ENCODE measurements at places on chromosomes 11 and 22. TPM values are rescaled to one million over a fixed set of nuclear protein-coding genes. Genes with fewer than 3 reads are reported as not detected.

- no peak for DNase-seq
These were observed 5.6 kb downstream of the IGLL5 start for GRCh38 chr22:22893077-22893805.

Gene OR51B5
- total RNA-seq, result not detected

DNA sequence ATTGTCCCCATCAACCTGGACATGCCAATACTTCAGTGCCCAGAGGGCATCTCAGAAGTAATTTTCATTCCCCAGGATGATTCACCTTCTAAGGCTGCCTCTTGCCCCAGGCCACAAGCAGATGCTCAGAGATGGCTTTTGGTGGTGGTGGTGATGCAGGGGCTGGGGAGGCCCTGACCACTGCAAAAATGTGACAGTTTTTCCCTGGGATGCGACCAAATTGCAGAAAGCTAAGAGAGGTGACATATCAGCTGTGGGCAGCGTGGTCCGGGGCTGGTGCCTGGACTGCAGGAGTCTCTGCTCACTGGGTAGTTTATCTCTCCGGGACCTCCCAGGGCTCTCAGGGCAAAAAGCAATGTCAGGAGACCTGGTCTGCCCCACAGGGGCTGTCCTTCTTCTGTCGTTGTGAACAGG, 39.7 kb upstream of the ACCSL start:
- no peak for DNase-seq

DNA sequence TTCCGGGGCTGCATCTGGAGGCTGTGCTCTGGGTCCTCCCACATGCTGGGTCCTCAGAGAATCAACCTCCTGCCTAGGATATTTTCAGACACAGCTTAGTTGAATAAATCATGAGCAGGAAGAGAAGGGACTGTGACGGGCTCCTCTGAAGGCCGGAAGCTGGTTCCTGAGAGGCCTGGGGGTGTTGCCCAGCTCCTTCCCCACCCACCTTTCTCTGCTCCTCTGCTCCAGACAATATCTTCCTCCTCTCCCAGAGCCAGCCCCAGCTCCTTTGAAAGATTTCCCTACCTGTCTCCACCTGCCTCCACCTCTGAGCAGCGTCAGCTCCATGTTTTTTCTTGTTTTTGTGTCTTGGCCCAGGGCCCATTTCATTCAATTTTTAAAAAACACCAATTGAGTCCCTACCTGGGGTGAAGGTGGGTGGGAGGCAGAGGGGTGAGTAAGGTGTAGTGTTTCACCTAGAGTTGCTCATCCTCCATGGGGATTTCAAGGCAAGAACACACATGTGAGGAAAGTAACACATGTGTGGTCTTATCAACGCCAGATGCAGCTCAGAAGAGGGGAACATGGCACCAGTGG, 24.8 kb upstream of the THY1 start:
- no peak for DNase-seq

Gene TKFC
- 25.4 TPM for total RNA-seq

Gene PRODH
- 3.3 TPM for total RNA-seq

- DNase-seq, result no peak
These were observed 753.1 kb upstream of the ARHGAP42 start for GRCh38 chr11:99934008-99934407.

Gene PRCP
- total RNA-seq, result 44.0 TPM

DNA sequence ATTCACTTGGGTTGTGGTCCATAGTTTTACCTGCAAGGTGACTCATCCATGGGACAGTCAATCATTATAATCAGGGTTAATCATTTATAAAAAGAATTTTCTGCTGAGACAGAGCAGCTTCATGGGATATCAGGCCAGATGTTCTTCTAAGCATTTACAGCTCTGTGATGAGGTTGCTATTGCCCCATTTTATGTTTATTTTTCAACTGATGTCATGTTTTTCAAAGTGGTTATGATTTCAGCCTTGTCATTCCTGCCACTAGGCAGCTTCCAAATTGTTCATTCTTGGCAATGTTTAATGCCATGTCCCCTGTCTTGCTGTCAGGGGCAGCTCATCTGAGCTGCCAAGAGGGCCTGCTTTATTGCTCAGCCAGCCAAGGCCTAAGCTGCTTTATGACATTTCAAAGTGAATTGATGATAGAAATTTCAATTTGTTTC, 35.9 kb upstream of the ZBED5 start:
- DNase-seq, result no peak

GRCh38 chr11:9138612-9139579, 47.5 kb upstream of the SCUBE2 start:
- no peak for DNase-seq

DNA sequence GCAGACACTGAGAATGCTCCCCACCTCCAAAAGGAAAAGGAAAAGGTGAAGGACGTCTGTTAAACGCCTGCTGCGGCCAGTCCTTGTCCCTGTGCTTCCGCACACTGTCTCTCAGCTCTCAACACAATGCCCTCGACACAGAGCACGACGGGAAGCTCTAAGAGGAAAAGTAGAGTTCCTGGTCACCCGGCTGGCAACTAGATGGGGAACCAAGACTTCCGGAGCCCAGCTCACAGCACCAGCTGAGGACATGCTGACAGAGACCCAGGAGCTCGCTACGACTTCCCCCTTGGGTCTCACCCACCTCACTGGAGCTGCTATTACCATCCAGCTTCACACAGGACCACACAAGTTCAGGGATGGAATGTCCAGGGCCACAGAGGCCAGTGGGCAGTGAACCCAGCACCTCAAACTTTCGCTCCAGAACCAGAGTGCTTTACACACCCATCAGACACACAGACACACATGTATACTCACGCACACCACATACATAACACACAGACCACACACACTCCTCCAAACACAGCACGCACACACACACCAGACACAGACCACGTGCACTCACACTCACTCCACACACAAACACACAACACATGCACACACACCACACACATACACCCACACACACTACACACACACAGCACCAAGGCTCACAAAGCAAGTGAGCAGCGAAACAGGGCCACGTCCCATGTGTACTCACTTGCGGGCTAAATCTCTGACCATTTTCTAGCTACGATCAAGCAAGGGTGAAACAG, 9.6 kb downstream of the SULT4A1 start:
- DNase-seq, result no peak

DNA sequence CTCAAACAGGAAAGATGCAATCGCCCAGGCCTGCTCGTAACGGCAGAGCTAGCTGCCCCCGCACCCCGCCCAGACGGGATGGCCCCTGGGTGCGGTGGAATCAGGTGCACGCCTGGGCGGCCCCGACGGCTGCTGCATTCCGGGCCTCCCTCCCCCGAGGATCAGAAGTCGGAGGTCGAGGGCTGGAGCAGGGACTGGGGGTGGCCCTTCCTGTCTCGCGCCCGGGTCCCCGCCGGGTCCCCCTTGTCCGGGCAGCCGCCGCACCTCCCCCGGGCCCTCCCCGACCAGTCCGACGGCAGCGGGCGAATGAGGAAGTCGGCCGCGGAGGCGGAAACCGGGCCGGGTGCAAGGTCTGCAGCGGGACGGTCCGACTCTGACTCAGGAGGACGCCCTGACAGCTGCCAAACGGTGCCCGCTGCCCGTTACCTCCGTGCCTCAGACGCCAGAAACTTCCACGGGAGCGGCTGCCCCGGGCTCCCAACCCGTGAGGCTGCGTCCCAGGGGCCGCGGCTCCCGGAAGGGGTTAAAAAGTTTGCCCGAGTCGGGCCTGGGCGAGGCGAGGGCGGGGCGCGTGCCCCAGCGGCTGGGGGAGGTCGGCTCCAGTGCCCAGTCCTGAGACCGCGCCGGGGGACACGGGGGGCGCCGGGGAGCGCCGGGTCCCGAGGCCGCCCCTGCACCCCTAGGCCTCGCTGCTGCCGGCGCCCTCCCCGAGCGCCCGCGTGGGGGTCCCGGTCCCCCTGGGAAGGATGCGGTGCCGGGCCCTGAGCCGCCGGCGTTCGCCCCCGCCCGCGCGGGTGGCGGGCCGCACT, 663 bp downstream of the MYH9 start:
- peak; percentile 78 for DNase-seq

DNA sequence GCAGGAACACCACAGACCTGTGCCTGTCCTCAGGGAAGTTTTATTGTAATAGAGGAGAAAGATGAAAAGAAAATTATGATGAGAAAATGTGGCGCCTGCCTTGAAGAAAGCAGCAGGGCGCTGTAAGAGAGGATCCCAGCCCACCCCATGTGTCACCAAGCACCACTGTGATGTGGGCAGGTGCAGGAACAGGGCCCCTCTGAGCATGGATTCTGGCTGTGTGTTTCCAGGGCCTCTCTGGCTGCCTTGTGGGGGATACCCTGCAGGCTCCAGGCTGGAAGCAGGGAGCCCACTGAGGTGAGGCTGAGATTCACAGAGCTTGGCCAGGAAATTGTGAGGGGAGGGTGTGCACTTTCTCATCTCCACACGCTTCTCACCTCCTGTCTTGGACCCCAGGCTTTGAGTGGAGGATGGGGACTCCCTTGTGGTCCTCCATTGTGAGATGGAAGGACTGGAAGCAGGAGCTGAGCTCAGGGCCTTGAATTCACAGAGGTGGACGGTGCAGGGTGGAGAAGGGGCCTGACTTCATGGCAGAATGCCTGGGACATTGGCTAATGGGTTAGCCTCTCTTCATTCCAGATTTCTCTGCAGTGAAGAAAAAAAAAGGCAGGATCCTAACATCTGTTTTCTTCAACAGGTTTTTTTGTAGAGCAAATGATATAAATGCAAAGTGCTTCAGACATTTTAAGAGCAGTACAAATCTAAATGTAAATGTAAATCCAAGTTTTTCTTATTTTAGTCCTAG, 246.6 kb upstream of the B3GAT1 start:
- no peak for DNase-seq

Gene GTSE1
- total RNA-seq, result 0.21 TPM

Gene RBM4B
- 9.6 TPM for total RNA-seq

Gene BSX
- not detected for total RNA-seq

Gene LAYN
- 6.3 TPM for total RNA-seq

DNA sequence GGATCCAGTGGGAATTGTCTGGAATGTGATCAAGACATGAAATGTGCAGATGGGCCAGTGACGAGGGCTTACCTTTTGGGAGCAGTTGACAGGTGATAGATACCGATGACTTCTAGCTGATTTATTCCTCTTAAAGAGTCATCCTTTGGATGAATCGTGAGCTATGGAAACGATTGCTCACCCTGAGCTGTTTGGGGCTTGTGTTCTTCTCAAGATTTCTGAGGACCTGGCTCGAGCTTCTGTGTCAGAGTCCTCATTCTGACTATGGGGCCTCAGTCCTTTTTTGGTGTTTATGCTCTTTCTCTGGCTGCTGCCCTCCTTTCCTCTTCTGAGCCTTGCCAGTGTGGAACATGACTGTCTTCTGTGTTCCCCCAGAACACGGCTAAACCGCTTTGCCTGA, 11.9 kb upstream of the AMPD3 start:
- no peak for DNase-seq

- no peak for DNase-seq
These were observed 31.6 kb upstream of the HSD17B12 start for GRCh38 chr11:43648888-43649287.

GRCh38 chr11:130166457-130166784, 6.8 kb downstream of the ST14 start:
- DNase-seq, result no peak

Gene GDPD4
- total RNA-seq, result not detected

GRCh38 chr11:117468888-117469287, 141.2 kb downstream of the CEP164 start:
- no peak for DNase-seq

GRCh38 chr11:61334434-61335354, 1.7 kb downstream of the TKFC start:
- no peak for DNase-seq

DNA sequence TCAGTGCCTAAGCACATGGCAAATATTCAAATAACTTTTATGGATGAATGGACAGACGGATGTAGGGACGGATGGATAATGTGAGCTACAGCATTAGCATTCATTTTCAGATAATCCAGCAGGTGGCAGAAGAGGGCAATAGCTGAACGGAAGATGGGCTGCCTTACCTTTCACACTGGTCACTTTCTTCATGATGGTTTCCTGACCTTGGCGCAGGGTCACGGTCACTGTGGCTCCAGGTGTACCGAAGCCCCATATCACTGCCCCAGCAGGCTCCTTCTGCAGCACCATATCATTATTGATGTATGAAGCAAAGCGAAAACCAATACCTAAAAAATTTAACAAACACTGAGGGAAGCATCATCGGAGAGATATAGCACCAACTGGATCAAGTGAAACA, 4.3 kb downstream of the SIAE start:
- DNase-seq, result peak; percentile 30

Gene KCNQ1OT1
- total RNA-seq, result 0.33 TPM

DNA sequence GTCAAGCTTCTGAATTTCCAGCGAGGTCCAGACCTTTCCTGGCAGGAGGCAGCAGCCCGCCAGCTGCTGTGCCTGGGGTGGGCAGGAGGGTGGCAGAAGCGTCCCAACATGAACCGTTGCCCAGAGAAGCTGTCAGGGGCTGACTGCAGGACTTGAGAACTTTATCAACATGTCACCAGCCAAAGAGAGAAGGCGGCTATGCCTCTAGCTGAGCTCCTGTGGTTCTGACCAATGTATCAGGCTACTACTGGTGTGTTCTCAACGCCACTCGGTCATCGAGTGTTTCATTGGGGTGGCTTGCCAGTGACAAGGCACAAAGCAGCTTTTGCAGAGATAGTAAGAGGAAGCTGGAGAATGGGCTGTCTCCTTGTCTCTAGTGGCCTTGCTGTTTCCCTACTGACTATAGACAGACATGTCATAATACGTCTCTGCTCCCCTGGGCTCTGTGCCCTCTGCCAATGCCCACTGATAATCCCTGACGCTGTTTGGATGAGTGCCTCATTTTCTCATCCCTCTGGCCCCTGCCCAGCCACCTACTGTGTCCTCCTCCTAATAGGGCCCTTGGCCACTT, 17.6 kb upstream of the ASCC2 start:
- DNase-seq, result peak; percentile 89

Gene RASGRP2
- total RNA-seq, result 29.8 TPM

- DNase-seq, result no peak
These were observed 228.2 kb downstream of the TMEM135 start for GRCh38 chr11:87265979-87266378.

DNA sequence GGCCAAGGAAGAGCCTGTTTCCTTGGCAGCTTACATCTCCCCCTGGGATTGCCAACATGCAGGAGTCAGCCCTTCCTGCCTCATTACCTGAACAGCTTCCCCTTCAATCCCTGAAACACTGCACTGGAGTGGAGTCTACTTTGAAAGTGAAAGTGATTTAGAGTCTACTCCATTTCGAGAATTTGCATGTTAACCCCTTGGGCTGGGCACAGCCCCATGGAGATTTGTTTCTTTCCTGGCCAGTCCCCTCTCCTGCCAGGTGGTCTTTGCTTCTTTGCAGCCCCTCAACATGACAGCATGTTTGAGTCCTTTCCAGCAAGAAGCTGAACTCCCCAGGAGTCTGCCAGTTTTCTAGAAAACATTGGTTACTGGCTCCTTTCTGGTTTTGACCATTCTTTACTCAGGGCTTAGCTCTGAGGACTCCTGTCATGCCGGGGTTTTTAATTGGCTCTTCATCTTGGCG, 59.9 kb downstream of the TRAF6 start:
- no peak for DNase-seq

Gene INS
- not detected for total RNA-seq

DNA sequence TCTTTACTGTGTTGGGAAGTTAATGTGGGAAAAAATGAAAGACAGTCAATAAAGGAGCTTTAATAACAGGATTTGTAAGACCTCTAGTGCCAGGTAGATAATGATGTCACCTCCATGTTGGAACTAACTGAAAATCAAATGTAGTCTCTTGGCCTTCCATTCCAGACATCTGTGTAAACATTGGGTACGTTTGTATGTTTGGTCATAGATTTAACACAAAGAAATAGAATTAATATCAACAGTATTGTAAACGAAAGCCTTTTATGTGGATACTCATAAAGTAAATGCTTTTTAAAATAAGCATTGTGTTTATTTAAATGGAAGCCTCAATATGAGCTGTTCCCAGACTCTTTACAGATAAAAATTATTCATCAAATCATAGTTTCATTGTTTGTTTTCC, 605.7 kb downstream of the METTL15 start:
- DNase-seq, result no peak
